ENCODE measurements at places on chromosomes 7 and 10. TPM values are rescaled to one million over a fixed set of nuclear protein-coding genes. Genes with fewer than 3 reads are reported as not detected.

Gene VKORC1L1
- polyA plus RNA-seq, result 29.3 TPM

Gene EPO
- 0.19 TPM for polyA plus RNA-seq

Gene HOXA10
- polyA plus RNA-seq, result 0.12 TPM

Gene ACTL6B
- polyA plus RNA-seq, result 2.9 TPM

Gene DPY19L1
- 11.3 TPM for polyA plus RNA-seq

Gene OPALIN
- polyA plus RNA-seq, result not detected

Gene MUC3A
- polyA plus RNA-seq, result 127 TPM

Gene DNAJC12
- polyA plus RNA-seq, result 10.4 TPM

Gene TTYH3
- polyA plus RNA-seq, result 152 TPM

Gene LIPM
- 0.04 TPM for polyA plus RNA-seq

Gene CFAP70
- 5.3 TPM for polyA plus RNA-seq

Gene GDF2
- polyA plus RNA-seq, result not detected

Gene ABCB8
- polyA plus RNA-seq, result 24.2 TPM

Gene CDK14
- polyA plus RNA-seq, result 9.7 TPM

Gene FFAR4
- 0.51 TPM for polyA plus RNA-seq

Gene NPFFR1
- 0.31 TPM for polyA plus RNA-seq

Gene GPR15LG
- 1.4 TPM for polyA plus RNA-seq

Gene TMEM176B
- 291 TPM for polyA plus RNA-seq

Gene BICC1
- 6.2 TPM for polyA plus RNA-seq

Gene PKD2L1
- polyA plus RNA-seq, result 0.48 TPM

Gene XPNPEP1
- polyA plus RNA-seq, result 152 TPM

Gene TCAF2
- 0.99 TPM for polyA plus RNA-seq

Gene CDNF
- polyA plus RNA-seq, result 3.2 TPM

Gene CUEDC2
- 38.7 TPM for polyA plus RNA-seq

Gene EFCAB10
- polyA plus RNA-seq, result 1.4 TPM

Gene ZNF394
- 22.9 TPM for polyA plus RNA-seq

Gene SH2B2
- polyA plus RNA-seq, result 1.6 TPM

Gene KLF14
- polyA plus RNA-seq, result 0.18 TPM

Gene LIPN
- polyA plus RNA-seq, result not detected

Gene ITGA8
- 9.5 TPM for polyA plus RNA-seq

Gene GFRA1
- 17.4 TPM for polyA plus RNA-seq

Gene IL2RA
- 0.52 TPM for polyA plus RNA-seq

Gene IGF2BP3
- polyA plus RNA-seq, result 61.6 TPM

Gene OR2A12
- polyA plus RNA-seq, result 0.04 TPM

Gene KBTBD2
- polyA plus RNA-seq, result 46.5 TPM

Gene ZNF485
- polyA plus RNA-seq, result 7.2 TPM
